NCI-H1694 (cell line): ENCODE measurements at places on chromosomes 3 and 15.
A peak's percentile ranks its signal among the peaks of the same experiment; 100 is the strongest.

GRCh38 chr15:41804361-41804760 is 23.5 kb upstream of the JMJD7 start:
- DNase-seq = no peak

- no peak for DNase-seq
These were observed 750.4 kb upstream of the NR2F2 start for GRCh38 chr15:95580121-95580520.

- DNase-seq = no peak
These were observed 83.3 kb downstream of the ADCY5 start for GRCh38 chr3:123365450-123366143.

GRCh38 chr15:84819291-84819768 is 2.2 kb downstream of the ALPK3 start:
- DNase-seq = no peak

DNA sequence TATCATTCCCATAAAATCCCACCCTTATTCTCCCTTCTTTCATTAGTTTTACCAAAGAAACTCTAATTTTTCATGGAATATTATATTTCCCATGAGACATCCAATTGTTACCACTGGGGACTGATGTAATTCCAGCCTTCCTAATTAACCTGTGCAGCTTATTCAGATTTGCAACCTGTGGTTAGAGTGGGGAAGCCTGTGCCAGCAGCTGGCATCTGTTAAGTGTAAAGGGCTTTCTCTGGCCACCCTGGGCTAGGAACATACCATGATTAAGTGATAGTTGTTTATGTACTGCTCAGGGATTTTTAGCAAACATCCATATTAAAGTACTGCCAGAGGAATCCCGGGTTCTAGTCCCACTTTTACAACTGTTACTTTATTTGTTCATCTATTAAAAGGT is 78.2 kb downstream of the TPRG1 start:
- DNase-seq = peak; percentile 3

DNA sequence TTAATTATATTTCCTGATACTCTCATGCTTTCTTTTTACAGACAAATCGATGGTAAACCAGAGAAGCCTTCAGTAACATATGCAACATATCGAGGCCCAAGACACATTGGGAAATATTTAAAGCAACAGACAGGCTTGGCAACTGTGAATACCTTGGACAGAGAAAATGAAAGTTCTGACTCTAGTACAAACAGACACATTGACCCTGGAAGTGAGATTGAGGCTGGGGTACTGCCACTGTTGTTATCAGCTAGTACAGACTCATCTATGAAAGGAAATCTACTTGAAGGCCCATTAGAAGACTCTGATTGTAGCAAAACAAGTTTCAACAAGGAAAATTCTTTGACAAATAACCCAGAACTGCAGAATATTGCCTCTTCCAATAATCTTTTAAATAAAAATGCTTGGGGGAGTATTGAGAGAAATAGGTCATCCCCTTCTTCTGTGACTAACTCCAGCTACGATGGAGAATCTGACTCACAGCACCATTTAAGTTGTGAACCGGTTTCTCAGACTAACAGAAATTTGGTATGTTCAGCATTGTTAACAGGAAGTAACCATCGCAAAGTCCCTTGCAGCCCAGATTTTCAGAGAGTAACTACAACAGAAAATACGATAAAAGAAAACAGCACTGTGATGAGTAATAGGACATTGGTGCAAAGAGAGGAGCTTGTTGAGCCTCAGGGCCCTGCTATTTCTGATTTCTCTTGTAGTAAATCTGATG is 50.2 kb downstream of the CRYBG3 start:
- no peak for DNase-seq

DNA sequence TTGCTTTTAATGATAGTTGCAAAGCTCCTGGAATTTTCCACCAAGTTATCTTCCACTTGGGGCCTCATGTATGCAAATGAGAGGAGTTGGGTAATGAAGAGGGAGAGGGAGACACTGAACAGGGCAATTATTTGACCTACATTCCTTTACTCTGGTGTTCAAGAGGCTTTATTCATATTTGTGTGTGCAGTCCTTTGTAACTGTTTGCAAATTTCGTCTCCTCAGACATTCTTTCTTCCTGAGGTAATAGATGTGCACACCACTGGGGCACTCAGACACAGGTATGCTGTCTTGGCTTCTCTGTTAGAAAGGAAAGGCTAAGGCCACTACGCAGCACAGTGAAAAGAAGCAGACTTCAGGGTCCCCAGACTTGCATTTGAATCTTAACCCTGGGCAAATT is 189.7 kb upstream of the IL12A start:
- DNase-seq = no peak
